Occipital lobe (tissue), 3 donors: ENCODE measurements at places on chromosomes 5 and 9.

DNA sequence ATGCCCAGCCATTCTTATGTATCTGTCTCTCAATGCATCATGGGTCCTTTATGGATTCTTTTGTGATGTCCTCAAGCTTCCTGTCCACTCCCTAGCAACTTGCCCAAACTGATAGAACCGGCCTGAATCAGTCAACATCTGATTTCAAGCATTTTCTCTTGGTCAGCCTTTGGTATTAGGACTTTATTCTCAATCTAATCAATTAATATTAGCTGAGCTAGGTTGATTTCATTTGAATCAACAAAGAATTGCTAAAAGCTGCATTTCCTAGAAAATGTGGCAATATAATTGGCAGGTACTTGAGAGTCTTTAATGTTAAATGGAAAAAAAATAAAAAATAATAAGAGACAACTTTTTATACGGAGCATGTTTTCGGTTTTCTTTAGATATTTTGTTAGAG is 121.8 kb downstream of the GHR start:
- no peak for DNase-seq

DNA sequence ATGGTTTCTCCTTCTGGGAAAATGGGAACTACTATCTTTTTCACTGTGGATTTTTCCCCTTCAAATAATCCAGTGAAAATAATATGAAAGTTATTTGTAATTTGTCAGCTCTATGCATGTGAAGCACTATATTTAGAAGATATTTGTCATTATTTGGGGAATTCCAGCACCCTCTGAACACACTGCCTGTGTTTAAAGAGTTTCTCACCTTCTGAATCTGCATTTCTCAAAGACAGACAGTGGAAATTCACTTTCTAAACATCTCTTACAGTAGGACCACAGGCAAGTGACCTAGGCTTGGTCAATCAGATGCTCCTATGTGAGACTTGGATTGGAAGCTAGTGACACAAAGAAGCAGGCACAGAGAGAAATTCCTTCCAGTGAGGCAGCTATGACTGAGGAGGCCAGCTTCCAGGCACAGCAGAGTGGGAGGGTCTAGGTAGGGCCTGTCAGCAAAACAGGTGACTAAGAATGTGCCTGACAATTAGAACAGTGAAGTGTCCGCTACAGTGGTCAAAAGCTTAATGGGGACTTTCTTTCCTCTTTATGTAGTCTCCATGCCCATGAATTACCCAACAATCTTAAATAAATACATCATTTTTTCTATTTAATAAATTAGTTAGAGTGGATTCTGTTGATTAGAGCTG is 167.2 kb downstream of the HMHB1 start:
- no peak for DNase-seq

GRCh38 chr9:35114840-35115628 is 628 bp downstream of the ATOSB start:
- peak; percentile 18 for DNase-seq

- no peak for DNase-seq
Measured at GRCh38 chr5:81779916-81780266, 29.0 kb upstream of the SSBP2 start.

GRCh38 chr9:70573308-70573707 is 158.9 kb upstream of the KLF9 start:
- no peak for DNase-seq

DNA sequence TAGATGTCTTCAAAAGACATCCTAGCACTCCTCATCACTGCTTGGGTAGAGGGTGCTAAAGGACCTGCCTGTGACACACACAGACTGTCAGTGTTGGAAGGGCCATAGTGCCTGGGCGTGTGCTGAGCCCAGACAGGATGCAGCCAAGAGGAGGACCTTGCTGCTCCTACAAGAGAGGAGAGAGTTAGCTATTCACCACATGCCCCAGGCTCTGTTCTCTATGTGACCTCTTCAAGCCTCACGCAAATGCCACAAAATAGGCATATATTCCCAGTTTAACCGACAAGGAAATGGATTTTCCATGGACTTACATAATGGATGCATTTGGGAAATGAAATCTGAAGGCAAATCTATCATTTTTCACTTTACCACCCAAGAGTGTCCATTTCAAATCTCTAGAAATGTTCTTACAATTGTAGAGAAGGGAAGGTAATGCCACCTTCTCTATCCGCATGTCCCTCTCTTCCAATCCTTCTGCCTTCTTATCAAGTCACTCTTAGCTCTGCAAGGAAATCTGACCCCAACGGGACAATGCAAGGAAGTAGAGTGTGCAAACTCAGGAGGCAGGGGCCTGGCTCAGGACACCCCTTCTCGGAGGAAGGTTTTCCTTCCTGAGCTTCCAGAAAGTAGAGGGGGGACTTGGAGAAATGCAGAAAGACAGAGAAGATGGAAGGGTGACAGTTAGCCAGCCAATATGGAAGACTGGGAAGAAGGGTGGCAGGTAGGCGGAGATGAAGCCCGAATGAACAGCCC is 49.5 kb downstream of the TRIM32 start:
- DNase-seq = no peak

DNA sequence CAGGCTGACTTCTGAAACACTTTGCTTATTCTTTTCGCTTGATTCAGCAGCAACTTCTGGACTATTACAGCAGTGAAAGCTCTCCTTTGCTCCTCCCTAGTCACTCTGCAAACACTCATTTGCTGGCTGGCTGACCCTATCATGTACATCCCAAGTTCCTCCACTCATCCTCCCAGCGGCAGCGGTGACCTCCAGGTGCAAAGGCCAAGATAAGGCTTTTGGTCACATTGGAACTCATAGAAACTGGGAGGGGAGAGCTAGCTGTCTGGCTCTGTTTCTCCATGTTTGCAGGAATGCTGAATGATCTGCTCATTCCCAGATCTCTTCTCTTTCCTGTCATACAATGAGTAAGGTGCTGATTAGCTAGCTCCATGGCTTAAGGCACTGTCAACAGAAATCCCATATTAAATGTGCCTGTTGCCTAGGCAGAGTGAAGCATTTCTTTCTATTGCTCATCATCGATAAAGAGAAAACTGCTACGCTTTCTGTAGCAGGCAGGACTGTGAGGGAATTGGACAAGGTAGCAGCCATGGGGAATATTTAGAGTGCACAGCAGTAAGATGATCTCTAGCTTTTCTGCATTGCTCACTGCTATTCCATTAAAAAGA is 250.5 kb upstream of the PDE4D start:
- no peak for DNase-seq

GRCh38 chr5:138077064-138077696 is 6.7 kb upstream of the WNT8A start:
- DNase-seq = peak; percentile 19

- no peak for DNase-seq
Measured at GRCh38 chr9:76610011-76610352, 151.0 kb downstream of the GCNT1 start.

GRCh38 chr5:179923436-179923835 is 15.7 kb upstream of the TBC1D9B start:
- DNase-seq = no peak

DNA sequence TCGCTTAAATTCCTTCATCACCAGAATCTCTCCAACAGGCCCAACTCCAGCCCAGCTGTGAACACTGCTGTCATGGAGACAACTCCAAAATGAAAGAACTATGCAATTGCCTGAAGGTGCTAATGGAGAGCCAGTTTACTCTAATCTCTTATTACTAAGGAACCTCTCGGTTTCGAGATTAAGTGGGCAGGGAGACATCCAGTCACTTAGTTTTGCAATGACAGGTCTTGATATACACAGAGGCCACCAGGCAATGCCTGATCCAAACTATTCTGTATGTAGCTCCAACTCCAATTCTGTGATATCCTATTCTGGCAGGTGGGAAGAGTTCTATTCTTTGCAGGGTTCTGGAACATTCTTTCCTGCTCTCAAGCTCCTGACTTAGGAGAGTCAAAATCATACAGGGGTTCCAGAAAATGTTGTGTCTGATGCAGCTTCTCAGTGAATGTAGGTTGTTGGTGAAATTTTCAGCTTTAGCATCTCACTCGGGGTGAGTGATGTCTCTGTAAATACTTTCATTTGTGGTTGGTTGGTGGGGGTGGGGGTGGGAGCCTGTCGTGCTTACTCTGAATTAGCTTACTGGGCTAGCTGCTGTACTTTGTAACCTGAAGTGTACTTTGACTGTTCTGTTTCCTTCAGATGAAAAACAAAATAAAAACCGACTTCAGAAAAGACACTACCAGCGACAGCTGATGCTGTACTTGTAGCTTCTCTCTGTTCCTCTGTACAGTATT is 170.9 kb downstream of the PALM2AKAP2 start:
- no peak for DNase-seq

DNA sequence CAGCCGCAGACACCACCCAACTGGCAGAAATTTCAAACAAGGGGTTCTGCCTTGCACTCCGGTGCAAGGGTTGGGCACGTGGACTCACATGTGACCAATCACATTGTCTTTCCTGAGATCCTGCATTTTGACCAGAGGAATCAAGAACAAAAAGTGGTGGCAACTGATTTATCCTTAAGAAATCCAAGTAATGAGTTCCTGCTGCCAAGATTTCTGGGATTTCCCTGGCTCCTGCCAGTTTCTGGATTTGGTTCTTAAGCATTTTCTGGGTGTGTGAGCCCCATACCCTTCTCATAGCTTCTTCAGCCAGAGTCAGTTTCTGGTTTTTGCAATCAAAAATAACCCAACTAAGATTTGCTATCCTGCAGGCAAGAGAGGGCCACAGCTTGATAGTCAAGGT is 17.4 kb upstream of the KCNIP1 start:
- no peak for DNase-seq

- DNase-seq = no peak
Measured at GRCh38 chr5:18553269-18553668, 919.0 kb downstream of the TAF11L14 start.

DNA sequence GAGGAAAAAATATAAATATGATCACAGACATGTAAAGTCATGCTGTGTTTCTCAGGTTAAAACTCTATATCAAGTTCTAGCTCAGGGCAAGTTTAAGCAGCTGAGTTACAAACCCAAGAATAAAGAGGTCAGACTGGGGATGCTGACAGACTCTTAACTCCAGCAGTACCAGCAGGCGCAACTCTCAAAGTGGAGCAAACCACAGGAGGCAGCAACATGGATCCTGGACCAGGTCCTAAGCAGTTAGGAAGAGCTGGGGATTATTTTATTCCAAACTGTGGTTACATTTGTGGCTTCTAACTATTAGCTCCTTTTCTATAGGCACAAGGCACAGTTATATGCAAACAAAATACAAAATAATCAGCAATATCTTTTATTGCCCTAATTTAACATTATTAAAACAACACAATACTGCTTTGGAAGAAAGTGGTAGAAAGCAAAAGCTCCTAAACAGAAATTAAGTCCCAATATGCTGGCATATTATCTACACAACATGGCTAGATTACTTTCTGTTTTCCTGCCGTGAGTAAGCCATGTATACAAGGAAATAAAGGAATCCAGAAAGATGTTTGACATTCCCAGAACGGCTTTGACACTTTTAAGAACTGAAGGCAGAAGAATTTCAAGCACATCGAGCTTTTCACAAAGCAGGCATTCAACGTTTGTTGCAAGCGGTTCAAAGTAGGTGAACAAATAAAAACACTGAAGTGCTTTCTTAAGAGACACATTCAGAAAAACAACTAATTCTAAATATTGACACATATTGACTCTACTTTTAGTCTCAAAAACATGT is 378.8 kb upstream of the ZNF608 start:
- DNase-seq = no peak

GRCh38 chr5:175659546-175660253 is 1.8 kb downstream of the HRH2 start:
- DNase-seq = no peak

GRCh38 chr9:5113523-5113922 is 71.9 kb downstream of the INSL6 start:
- no peak for DNase-seq

GRCh38 chr5:178429491-178430185 is 160.6 kb downstream of the COL23A1 start:
- DNase-seq = no peak

- DNase-seq = no peak
Measured at GRCh38 chr5:133453831-133454230, 158.5 kb downstream of the FSTL4 start.

GRCh38 chr9:17064558-17064957 is 70.3 kb upstream of the CNTLN start:
- DNase-seq = no peak

GRCh38 chr5:90161414-90161813 is 248.1 kb downstream of the CETN3 start:
- no peak for DNase-seq

- no peak for DNase-seq
Measured at GRCh38 chr9:7879551-7880245, 80.1 kb upstream of the DMAC1 start.

DNA sequence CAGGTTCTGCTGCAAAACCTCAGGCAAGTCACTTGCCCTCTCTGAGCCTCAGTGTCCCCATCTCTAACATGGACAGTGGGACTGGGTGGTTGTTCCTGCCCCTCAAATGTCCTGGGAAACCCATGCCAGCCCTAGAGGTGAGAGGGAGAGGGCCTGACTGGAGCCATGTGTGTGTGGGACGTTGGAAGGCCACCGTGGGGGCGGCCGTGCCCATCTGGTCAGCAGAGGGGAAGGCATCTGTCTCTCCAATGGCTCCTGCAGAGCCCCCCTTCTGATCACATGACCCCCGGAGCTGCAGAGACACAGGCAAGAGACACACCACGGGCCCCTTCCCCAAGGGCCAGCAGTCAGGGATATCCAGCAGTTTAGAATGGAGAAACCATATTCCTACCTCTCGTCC is 1.7 kb downstream of the DNM1 start:
- no peak for DNase-seq

DNA sequence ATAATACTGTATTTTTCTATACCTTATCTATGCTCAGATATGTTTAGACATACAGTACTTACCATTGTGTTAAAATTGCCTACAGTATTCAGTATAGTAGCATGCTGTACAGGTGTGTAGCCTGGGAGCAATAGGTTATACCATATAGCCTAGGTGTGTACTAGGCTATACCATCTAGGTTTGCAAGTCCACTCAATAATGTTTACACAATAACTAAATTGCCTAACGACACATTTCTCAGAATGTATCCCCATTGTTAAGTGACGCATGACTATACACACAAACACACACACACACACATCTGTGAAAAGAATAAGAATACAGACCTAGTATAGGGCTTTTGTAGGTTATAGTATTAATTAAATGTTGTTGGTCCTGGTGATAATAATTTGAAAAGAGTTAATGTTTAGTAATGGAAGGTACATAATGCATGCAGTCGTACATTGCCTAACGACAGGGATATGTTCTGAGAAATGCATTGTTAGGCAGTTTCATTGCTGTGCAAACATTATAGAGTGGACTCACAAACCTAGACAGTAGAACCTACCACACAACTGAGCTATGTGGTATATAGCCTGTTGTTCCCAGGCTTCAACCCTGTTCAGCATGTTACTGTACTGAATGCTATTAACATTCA is 13.6 kb downstream of the TDRD7 start:
- no peak for DNase-seq
